ENCODE measurements at places on chromosomes 1 and 21. TPM values are rescaled to one million over a fixed set of nuclear protein-coding genes. Genes with fewer than 3 reads are reported as not detected.
A peak's percentile ranks its signal among the peaks of the same experiment; 100 is the strongest.

DNA sequence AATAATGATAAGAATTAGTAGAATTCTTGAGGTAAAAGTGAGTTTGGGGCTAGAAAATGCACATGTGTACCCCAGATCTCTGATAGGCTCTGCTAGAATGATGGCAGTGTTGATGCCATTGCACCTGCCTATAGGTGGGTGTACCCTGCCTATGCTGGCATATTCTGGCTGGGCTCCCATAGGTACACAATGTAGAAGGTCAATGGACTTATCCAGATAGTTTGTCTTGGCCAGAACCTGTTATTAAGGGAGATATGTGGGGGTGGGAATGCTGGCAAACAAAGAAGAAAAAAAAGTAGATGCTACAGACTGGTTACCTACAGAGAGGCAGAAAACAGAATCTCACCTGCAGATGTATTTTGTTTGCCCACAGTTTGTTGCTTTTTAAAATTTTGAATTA lies 14.1 kb upstream of the KLHDC8A start:
- no peaks in the 10 kb centered on the region for H3K36me3 ChIP-seq
- H3K4me1 ChIP-seq = peaks cover 6% of the 10 kb centered on the region
- no peak for DNase-seq

DNA sequence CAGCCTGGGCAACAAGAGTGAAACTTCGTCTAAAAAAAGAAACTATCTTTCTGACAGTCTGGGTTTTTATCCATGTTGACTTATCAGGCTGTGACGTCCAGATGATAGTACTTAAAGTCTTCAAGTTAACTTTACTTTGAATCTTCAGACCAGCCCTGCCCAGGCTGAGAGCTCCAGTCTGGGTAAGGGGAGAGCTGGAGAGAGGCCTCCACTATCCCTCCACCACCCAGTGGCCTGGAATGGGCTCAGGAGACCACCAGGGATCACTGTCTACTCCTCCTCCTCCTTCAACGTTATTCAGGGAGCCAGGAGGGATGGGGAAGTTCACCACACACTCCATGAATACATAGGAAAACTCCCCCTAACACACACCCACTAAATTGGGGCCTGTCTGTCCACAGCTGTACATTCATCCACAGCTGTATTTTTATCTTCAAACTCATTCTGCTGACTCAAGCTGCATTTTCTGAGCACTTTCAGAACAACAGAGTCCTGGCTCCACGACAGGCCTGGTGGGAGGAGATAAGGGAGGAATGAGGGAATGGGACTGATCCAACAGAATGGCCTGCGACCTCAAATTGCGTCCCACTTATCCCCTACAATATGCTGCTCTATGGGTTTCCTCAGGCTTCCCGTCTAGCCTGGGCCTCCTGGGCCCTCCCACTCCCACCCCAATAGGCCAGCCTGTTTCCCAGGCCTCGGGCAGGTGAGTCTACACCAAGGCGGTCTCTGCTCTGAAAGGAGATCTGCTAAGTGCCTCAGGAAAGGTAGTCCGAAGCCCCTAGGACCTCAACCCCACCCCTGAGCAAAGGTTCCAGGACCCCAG lies 1.8 kb downstream of the SLC45A3 start:
- no peak for DNase-seq
- H3K36me3 ChIP-seq = no peaks in the 10 kb centered on the region
- H3K27ac ChIP-seq = no peak overlapping the region
- H3K4me3 ChIP-seq = no peak overlapping the region
- H3K4me1 ChIP-seq = peaks cover 10% of the 10 kb centered on the region
- peaks cover 4% of the 10 kb centered on the region for H3K27me3 ChIP-seq

DNA sequence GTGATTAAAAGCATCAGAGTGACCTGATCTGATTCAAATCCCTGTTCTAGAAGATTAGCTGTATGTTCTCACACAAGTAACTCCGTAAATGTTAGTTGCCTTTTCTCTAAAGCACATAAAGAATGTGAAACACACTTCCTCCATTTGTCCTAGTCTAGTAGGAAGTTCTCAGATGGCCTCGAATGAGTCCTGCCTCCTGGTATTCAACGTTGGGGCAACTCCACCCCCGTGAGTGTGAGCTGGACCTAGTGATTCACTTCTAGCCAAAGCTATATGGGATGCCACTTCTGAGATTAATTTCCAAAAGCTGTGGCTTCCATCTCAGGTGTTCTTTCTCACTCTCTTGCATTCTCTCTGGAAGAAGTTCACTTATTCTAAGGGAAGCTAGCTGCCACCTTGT lies 267.6 kb downstream of the GPATCH2 start:
- H3K36me3 ChIP-seq = no peaks in the 10 kb centered on the region
- DNase-seq = no peak
- H3K4me3 ChIP-seq = no peak overlapping the region
- no peaks in the 10 kb centered on the region for H3K4me1 ChIP-seq
- H3K27me3 ChIP-seq = no peaks in the 10 kb centered on the region
- no peak overlapping the region for H3K27ac ChIP-seq

DNA sequence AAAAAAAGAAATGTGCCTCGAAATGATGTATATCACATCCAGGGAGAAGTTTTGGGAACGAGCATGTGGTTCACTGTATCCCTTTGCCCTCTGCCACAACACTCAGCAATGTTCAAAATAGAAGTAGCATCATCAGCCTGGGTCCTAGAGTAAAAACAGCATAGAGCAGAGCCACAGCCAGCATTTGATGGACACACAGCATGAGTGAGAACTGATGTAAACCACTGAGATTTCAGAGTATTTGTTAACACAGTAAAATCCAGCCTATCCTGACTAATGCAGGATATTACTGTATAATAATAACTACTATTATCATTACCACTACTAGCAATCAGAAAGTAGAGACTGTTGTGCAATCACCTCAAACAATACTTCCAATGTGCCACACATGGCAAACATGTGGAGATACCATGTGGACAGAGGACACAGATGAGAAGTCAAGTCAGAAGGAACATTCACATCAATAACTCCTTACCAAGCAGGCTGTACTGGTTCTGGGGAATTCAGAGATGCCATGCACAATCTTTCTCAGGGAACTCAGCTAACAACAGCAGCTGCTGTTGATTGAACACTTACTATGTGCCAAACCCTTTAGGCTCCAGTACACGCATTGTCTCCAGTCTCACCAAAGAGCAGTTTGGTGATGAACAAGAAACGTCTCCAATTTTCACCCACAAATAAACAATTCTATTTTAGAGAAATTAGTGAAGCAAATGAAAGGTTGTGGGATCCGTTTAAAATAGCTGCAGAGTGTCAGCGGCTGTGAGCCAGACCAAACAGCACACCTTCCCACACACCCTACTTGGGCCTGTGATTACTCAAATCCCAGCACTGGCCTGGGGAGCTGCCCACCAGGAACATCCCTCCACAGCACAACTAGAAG lies 16.6 kb upstream of the GFI1 start:
- H3K4me1 ChIP-seq = no peaks in the 10 kb centered on the region
- H3K4me3 ChIP-seq = no peak overlapping the region
- no peak for DNase-seq
- no peak overlapping the region for H3K27ac ChIP-seq

GRCh38 chr1:208108646-208109330 lies 135.4 kb downstream of the PLXNA2 start:
- no peaks in the 10 kb centered on the region for H3K4me1 ChIP-seq
- H3K27me3 ChIP-seq = no peaks in the 10 kb centered on the region
- no peaks in the 10 kb centered on the region for H3K36me3 ChIP-seq
- no peak overlapping the region for H3K4me3 ChIP-seq
- no peak for DNase-seq

- H3K4me1 ChIP-seq = peaks cover 28% of the 10 kb centered on the region
- DNase-seq = peak; percentile 88
- H3K27me3 ChIP-seq = no peaks in the 10 kb centered on the region
- no peaks in the 10 kb centered on the region for H3K36me3 ChIP-seq
- peak overlapping the region; percentile 97 for H3K4me3 ChIP-seq
Observed at GRCh38 chr1:149886396-149887195, 12.8 kb upstream of the BOLA1 start.

- H3K27ac ChIP-seq = no peak overlapping the region
- DNase-seq = no peak
- H3K4me1 ChIP-seq = no peaks in the 10 kb centered on the region
- H3K36me3 ChIP-seq = no peaks in the 10 kb centered on the region
- H3K4me3 ChIP-seq = no peak overlapping the region
Observed at GRCh38 chr1:180916771-180917170, 4.1 kb downstream of the KIAA1614 start.

DNA sequence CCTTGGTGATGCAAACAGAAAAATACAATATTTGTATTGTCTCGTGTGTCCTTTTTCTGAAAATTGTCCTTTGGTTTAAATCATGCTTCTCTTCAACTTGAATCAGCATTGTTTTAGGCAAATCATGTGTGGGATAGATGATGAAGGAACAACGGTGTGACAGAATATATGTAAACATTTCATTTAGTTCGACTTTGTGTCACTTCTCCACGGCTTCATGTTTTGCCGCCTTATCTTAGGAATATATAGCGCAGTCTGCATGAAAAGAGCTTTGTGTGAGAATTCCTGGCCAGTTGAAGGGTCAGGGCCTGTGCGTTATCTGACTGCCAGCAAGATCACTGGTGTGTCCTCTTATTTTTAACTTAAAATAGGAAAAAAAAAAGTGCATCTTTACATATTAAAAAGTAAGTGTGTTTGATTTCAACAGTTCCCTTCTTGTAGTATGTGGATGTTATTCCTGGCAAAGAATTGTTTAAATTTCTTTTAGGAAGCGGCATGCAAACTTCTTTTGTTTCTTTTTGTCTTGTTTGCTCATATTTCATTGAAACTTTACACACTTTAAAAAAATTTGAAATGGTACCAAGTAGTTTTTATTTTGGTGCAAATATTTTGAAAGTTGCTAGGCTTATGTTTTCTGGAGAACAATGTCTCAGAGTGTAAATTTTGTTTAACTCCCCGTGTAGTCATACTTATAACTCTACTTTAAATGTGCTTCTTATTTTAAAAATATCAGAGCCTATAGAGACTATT lies 465.2 kb downstream of the USP25 start:
- H3K27ac ChIP-seq = peak overlapping the region; percentile 20
- no peak overlapping the region for H3K4me3 ChIP-seq
- H3K36me3 ChIP-seq = no peaks in the 10 kb centered on the region
- H3K4me1 ChIP-seq = no peaks in the 10 kb centered on the region

- H3K36me3 ChIP-seq = no peaks in the 10 kb centered on the region
- H3K4me1 ChIP-seq = no peaks in the 10 kb centered on the region
- no peak overlapping the region for H3K4me3 ChIP-seq
- no peak overlapping the region for H3K27ac ChIP-seq
Observed at GRCh38 chr1:97270508-97271307, 549.1 kb downstream of the PTBP2 start.

DNA sequence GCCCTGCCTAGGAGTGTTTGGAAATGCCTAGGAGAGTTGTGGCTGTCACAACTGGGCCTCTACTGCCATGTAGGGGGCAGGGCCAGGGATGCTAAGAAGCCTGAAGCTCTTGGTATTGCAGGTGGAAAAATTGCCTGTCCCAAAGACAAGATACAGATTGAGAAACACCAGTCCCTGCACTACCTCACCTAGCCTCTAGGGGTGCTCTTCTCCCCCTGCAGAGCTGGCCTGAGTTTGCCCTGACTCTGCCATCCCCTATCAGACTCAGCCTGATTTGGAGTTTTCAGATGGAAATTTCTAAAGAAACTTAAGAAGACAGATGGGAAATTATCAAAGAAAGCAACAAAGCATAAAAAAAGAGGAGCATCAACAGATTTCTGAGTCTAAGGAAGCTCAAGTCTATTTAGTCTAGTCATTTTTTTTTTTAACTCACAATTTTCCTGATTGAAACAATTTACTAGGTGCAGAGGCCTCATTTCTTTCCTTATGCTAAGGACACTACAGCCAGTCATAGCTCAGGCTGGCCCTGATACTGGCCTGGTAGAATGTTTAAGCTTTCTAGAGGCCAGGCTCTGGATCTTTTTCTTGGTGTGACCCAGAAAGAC lies 61.4 kb upstream of the LRRN2 start:
- H3K4me3 ChIP-seq = no peak overlapping the region
- H3K27me3 ChIP-seq = no peaks in the 10 kb centered on the region
- peak; percentile 53 for DNase-seq
- H3K36me3 ChIP-seq = no peaks in the 10 kb centered on the region
- no peak overlapping the region for H3K27ac ChIP-seq

DNA sequence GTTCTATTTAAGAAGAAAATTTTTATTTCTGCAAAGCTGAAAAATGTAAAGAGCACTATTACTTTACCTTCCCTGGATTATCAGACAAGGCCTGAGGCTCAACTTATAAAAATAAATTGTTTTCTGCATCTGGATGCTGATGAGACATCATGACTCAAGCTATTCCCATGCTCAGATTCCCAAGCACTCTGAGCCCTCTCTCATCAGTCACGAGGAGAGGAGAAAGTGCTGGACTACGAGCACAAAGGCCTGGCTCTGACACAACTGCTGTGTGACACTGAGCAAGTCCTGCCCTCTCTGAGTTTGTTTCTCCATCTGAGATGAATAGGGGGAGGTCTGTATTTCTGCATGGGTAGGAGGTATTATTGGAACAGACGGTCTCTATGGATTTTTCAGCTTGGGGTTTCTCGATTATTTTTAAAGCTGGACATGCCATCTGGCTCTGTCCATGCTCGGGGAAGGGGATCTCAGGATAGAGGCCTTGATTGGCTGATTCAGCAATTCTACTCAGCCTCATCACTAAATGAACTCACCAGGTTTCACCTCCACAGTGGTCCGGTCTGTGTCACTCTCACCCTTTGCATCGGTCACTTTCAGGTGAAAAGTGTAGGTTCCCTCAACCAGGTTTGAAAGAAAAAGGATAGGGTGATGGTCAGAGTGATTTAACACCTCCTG lies 107.7 kb downstream of the KIAA0319L start:
- DNase-seq = no peak
- H3K36me3 ChIP-seq = peaks cover 22% of the 10 kb centered on the region
- peaks cover 19% of the 10 kb centered on the region for H3K4me1 ChIP-seq
- H3K27me3 ChIP-seq = no peaks in the 10 kb centered on the region
- no peak overlapping the region for H3K27ac ChIP-seq
- H3K4me3 ChIP-seq = no peak overlapping the region

- DNase-seq = no peak
- H3K27ac ChIP-seq = no peak overlapping the region
- H3K36me3 ChIP-seq = no peaks in the 10 kb centered on the region
Observed at GRCh38 chr1:58586271-58586670, 9.2 kb upstream of the TACSTD2 start.

- DNase-seq = no peak
- H3K27ac ChIP-seq = no peak overlapping the region
- H3K4me3 ChIP-seq = no peak overlapping the region
- no peaks in the 10 kb centered on the region for H3K27me3 ChIP-seq
- no peaks in the 10 kb centered on the region for H3K36me3 ChIP-seq
Observed at GRCh38 chr1:110310300-110310699, 28.9 kb upstream of the RBM15 start.

SMPDL3B gene
- polyA plus RNA-seq = not detected

GCSAML gene
- polyA plus RNA-seq = not detected

PLEKHA6 gene
- polyA plus RNA-seq = not detected

EPHB2 gene
- not detected for polyA plus RNA-seq

GABPA gene
- polyA plus RNA-seq = 21.7 TPM

TFF3 gene
- polyA plus RNA-seq = not detected

All from naive thymus-derived CD4-positive, alpha-beta T cell (primary cell).